Osteoblast (primary cell): ENCODE measurements at places on chromosomes 11 and 22. TPM values are rescaled to one million over a fixed set of nuclear protein-coding genes. Genes with fewer than 3 reads are reported as not detected.

DNA sequence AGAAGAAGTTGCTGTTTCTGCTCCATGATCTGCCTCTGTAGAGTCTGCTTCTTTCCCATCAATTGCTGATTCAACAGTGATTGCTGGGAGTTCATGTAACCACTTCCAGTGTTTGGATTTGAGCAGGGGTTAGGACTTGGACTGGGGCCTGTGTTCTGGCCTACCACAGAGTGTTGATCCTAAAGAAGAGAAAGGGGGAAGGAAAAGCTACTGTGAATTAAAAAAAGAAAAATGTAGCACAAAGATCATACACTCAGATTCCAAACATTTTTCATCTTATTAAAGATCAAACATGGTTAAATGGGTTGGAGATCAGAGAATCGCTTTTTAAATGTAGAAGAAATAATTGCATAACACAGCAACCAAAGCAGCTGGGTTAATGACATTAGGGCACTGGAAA is 67.6 kb upstream of the MTMR2 start:
- peaks cover 15% of the 10 kb centered on the region for H3K36me3 ChIP-seq
- H3K4me1 ChIP-seq: peaks cover 32% of the 10 kb centered on the region
- peak; percentile 32 for DNase-seq
- no peak overlapping the region for H3K4me3 ChIP-seq
- no peaks in the 10 kb centered on the region for H3K27me3 ChIP-seq
- peak overlapping the region; percentile 41 for H3K27ac ChIP-seq

DNA sequence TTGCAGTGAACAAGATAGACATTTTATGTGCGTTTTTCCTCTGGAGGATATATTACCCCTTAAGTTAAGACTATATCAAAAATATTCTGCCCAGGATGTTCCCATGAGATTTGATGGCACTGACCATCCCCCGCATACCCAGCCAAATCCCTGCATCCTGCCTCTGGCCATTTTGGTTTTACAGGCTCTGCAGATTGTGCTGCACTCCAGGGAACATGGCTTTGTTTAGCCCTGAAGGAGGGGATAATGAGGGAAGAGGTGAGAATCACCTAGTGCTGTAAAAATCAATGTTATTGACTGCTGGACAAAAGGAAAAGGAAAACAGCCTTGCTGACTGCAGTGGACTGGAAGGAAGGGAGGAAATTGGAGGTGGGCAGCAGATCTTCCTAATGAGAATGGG is 717.4 kb downstream of the DLG2 start:
- no peaks in the 10 kb centered on the region for H3K36me3 ChIP-seq
- H3K4me3 ChIP-seq: no peak overlapping the region
- peaks cover 10% of the 10 kb centered on the region for H3K4me1 ChIP-seq
- no peaks in the 10 kb centered on the region for H3K27me3 ChIP-seq
- H3K27ac ChIP-seq: no peak overlapping the region
- DNase-seq: peak; percentile 45

DNA sequence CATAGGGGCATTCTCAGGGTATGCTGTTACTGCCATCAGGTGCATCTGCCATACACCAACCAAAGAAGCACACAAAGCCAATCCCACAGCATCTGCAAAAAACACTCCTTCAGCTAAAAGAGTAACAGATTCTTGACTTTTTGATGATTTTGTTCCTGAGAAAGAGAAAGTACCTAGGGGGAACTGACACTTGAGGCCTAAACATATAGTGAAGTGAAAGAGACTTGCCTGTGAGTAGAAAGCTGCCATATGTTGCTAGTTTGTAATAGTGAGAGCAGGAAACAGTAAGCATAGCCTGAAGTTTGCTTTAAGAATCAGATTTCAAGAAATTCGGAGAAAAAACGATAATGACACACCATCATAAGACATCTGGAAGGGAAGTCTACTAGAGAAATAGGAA is 97.9 kb upstream of the CTSC start:
- H3K27ac ChIP-seq: no peak overlapping the region
- no peaks in the 10 kb centered on the region for H3K4me1 ChIP-seq
- H3K4me3 ChIP-seq: no peak overlapping the region
- H3K27me3 ChIP-seq: no peaks in the 10 kb centered on the region
- DNase-seq: no peak

DNA sequence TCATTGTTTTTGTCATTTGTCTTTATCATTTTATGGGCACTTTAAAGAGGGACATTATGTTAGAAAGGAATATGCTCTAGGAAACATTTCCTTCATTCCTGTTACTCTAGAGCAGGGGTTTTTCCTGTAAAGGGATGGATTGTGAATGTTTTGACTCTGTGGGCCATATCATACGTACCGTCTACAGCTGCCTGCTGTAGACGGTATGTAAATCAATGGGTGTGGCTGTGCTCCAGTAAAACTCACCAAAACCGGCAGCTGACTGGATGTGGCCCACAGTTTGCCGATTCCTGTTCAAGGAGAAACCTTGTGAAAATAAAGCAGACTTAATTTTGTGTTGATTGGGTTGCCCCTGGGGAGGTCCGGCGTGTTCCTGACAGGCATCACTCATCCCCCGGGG is 7.3 kb downstream of the IGHMBP2 start:
- no peaks in the 10 kb centered on the region for H3K27me3 ChIP-seq
- DNase-seq: no peak
- H3K27ac ChIP-seq: no peak overlapping the region
- peaks cover 46% of the 10 kb centered on the region for H3K36me3 ChIP-seq
- no peaks in the 10 kb centered on the region for H3K4me1 ChIP-seq
- no peak overlapping the region for H3K4me3 ChIP-seq

The ME3 gene
- total RNA-seq: 70.9 and 73.4 TPM in 2 replicates

The GPR83 gene
- total RNA-seq: not detected in 2 replicates

The CHRNA10 gene
- 0.29 and 0.72 TPM in 2 replicates for total RNA-seq

GRCh38 chr11:128279866-128280265 is 307.5 kb downstream of the ETS1 start:
- H3K4me1 ChIP-seq: peaks cover 6% of the 10 kb centered on the region
- no peak overlapping the region for H3K4me3 ChIP-seq
- peak; percentile 72 for DNase-seq
- H3K27me3 ChIP-seq: no peaks in the 10 kb centered on the region
- peak overlapping the region; percentile 59 for H3K27ac ChIP-seq
- H3K36me3 ChIP-seq: no peaks in the 10 kb centered on the region

GRCh38 chr11:134508219-134508990 is 96.4 kb upstream of the B3GAT1 start:
- H3K4me3 ChIP-seq: no peak overlapping the region
- no peak overlapping the region for H3K27ac ChIP-seq
- no peaks in the 10 kb centered on the region for H3K4me1 ChIP-seq
- H3K36me3 ChIP-seq: no peaks in the 10 kb centered on the region
- no peak for DNase-seq
- no peaks in the 10 kb centered on the region for H3K27me3 ChIP-seq

GRCh38 chr22:30365891-30366290 is 9.1 kb downstream of the CCDC157 start:
- no peaks in the 10 kb centered on the region for H3K27me3 ChIP-seq
- no peak overlapping the region for H3K27ac ChIP-seq
- H3K36me3 ChIP-seq: no peaks in the 10 kb centered on the region
- H3K4me3 ChIP-seq: no peak overlapping the region
- DNase-seq: no peak

The GNAZ gene
- total RNA-seq: 0.29 and 0.72 TPM in 2 replicates

- peak overlapping the region; percentile 100 for H3K27ac ChIP-seq
- DNase-seq: peak; percentile 92
- H3K27me3 ChIP-seq: no peaks in the 10 kb centered on the region
- peak overlapping the region; percentile 77 for H3K4me3 ChIP-seq
Measured at GRCh38 chr11:65421794-65422632, 585 bp upstream of the NEAT1 start.

GRCh38 chr11:61062181-61062930 is 39.9 kb upstream of the CD5 start:
- H3K27ac ChIP-seq: no peak overlapping the region
- H3K4me1 ChIP-seq: peaks cover 6% of the 10 kb centered on the region
- H3K4me3 ChIP-seq: no peak overlapping the region
- no peak for DNase-seq

DNA sequence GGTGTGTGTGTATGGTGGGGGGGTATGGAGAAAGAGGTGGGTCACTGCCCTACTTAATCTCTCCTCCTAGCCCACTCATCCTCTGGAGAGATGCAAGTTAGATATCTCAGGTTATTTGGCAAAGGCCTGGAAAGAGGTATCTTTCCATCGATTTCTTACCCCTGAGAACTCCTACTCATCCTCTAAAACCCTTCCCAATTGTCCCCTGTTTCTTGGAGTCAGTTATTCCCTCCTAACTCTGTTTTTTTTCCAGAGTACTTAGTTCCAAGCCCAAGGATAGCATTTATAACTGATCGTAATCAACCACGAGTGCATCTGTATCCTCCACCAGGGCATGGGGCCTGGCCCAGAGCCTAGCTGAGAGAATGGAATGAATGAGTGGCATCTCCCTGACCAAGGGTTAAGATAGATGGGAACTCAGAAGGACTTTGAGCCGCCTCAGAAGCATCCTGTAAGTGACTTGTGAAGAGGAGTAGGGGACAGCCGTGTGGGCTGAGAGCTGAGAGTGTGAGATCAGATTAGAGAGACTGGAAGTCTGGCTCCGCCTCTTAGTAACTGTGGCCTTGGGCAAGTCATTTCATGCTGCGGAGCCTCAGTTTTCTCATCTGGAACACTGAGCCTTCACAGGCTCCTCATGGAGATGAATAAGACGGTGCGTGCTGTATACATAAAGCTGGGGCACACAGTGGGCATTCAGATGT is 16.2 kb downstream of the CD6 start:
- H3K27me3 ChIP-seq: peaks cover 22% of the 10 kb centered on the region
- H3K27ac ChIP-seq: no peak overlapping the region
- H3K4me1 ChIP-seq: peaks cover 8% of the 10 kb centered on the region
- no peak for DNase-seq
- H3K36me3 ChIP-seq: no peaks in the 10 kb centered on the region
- no peak overlapping the region for H3K4me3 ChIP-seq

GRCh38 chr11:128208329-128209137 is 378.8 kb downstream of the ETS1 start:
- H3K27ac ChIP-seq: peak overlapping the region; percentile 87
- H3K4me1 ChIP-seq: peaks cover 45% of the 10 kb centered on the region
- peak overlapping the region; percentile 15 for H3K4me3 ChIP-seq
- DNase-seq: peak; percentile 81
- no peaks in the 10 kb centered on the region for H3K27me3 ChIP-seq

The GAB4 gene
- total RNA-seq: not detected in 2 replicates

DNA sequence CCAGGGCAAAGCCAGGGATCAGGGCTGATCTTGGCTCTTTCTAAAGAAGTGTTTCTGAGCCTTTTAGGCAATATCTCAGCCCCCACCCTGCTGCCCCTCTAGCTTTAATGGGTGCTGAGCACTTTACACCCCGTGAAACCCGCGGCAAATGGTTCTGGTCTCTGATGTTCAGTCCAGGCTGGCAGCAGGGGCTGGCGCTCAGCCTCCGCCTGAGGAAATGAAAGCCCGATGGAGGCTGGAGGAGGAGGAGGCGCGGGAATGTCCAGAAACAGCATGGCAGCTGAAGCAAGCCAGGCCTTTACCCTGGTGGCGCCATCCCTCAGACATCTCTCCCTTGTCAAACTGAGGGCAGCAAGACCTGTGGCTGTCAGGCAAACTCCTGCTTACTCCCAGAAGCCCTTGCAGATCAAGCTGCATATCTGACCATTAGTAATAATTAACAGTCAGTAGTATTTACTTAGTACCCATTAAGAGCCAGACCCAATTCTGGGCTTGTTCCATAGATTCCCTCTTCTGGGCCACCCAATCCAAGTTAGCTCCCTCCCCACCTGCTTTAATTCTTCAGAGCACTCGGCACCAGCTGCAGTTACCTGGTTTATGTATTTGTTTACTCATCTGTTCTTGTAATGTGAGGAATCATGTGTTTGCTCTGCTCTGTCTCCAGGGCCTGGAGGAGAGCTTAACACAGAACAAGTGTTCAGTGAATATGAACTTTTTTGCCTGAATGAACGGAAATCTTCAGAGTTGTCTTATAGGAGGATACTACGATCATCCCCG is 15.0 kb upstream of the ALX4 start:
- no peaks in the 10 kb centered on the region for H3K36me3 ChIP-seq
- DNase-seq: no peak

GRCh38 chr11:57776577-57777210 is 15.1 kb downstream of the CTNND1 start:
- H3K27me3 ChIP-seq: no peaks in the 10 kb centered on the region
- peaks cover 63% of the 10 kb centered on the region for H3K4me1 ChIP-seq
- no peaks in the 10 kb centered on the region for H3K36me3 ChIP-seq
- peak overlapping the region; percentile 96 for H3K27ac ChIP-seq
- DNase-seq: no peak
- H3K4me3 ChIP-seq: no peak overlapping the region

DNA sequence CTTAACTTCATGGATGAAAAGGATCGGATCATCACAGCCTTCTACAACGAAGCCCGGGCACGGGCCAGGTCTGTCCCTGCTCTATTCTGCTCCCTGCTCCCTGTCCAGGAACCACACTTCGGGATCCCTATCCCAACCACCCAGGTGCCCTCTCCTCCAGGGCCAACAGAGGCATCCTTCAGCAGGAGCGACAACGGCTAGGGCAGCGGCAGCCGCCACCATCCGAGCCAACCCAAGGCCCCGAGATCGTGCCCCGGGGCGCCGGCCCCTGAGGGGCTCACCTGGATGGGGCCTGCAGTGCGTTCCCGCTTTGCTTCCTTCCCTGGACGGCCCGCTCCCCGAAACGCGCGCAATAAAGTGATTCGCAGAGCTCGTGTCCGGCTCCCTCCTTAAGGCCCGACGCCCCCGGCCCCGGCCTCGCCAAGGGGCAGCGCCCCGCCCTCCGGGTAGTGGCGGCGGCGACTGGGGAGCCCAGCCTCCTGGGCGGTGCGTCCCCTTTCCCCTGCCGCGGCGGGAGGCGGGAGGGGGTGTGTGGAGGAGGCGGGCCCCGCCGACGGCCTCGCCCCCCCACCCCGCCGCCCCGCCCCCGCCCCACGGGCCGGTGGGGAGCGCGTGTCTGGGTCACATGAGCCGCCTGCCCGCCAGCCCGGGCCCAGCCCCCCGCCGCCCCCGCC is at the start of gene VEGFB:
Gene VEGFB (plus strand): TSS at position 672 of the 674 bp plus-strand sequence. CDS start 250 bp downstream, outside the sequence.
- no peak within 1 kb of the TSS for H3K27ac ChIP-seq
- H3K36me3 ChIP-seq: peaks cover 5% of the 10 kb centered on the region
- H3K4me3 ChIP-seq: peak within 1 kb of the TSS; percentile 77
- peak; percentile 94 for DNase-seq

DNA sequence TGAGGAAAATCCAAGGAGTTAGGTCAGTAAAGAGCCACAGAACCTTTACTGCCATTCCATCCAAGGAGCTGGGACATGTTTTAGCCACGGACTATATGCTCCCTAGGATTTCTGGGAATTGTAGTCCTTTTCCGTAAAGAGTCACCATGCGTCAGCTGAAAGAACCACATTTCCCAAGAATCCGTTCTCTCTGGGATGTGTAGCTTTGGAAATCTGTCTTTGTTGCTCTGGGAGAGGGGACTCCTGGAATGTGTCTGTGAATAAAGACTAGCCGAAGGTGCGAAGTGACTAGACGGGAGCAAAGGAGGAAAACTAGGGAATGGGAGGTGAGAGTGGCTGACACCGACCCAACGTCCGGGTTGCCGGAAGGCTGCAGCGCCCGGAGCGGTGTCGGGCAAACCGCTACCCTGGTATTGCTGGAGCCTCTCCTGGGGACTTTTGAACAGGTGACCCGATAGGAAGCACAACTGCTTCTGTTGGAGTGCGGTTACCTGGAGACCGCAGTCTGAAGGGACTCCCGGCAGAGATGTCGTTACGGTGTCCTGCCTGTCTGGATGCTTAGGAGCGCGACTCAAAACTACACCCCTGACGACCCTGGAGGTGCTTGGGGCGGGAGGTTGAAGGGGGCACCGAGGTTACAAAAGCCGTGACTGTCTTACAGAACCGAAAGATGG is at the start of gene IFTAP:
Gene IFTAP (plus strand): TSS at position 187 of the 674 bp plus-strand sequence. CDS start 15,602 bp downstream, outside the sequence.
- peak within 1 kb of the TSS; percentile 96 for H3K4me3 ChIP-seq
- peaks cover 3% of the 10 kb centered on the region for H3K27me3 ChIP-seq
- H3K27ac ChIP-seq: peak within 1 kb of the TSS; percentile 68
- peaks cover 7% of the 10 kb centered on the region for H3K4me1 ChIP-seq

GRCh38 chr11:299081-299891 is at the start of gene IFITM5:
IFITM5 (minus strand) TSS chr11:299526; CDS start chr11:299490, 36 bp downstream.
- H3K27me3 ChIP-seq: peaks cover 15% of the 10 kb centered on the region
- DNase-seq: peak; percentile 78
- H3K4me3 ChIP-seq: no peak within 1 kb of the TSS
- H3K36me3 ChIP-seq: no peaks in the 10 kb centered on the region
